Immature natural killer cell (primary cell): ENCODE measurements at places on chromosomes 12 and 14. TPM values are rescaled to one million over a fixed set of nuclear protein-coding genes. Genes with fewer than 3 reads are reported as not detected.

PZP gene
- polyA plus RNA-seq = 0.22 TPM

DNA sequence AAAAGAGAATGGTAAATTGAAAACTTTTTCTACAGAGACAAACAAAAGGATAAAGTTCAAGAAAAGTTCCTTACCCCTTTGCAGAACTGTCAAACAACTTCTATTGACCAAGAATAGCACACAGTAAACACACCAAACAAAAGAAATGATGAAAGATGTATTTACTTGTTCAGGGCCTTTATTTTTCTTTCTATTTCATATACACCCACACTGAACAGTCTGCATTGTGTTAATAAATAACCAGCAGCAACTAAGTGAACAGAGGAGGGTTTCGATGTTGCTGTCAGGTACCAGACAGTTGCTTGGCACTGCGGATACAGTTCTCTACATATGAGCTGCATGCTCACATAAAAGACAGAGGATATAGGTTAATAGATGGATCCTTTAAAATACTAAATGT lies 122.1 kb downstream of the SOX5 start:
- no peak overlapping the region for H3K4me3 ChIP-seq
- no peaks in the 10 kb centered on the region for H3K27me3 ChIP-seq
- no peak overlapping the region for H3K27ac ChIP-seq
- no peaks in the 10 kb centered on the region for H3K36me3 ChIP-seq
- DNase-seq = no peak

DNA sequence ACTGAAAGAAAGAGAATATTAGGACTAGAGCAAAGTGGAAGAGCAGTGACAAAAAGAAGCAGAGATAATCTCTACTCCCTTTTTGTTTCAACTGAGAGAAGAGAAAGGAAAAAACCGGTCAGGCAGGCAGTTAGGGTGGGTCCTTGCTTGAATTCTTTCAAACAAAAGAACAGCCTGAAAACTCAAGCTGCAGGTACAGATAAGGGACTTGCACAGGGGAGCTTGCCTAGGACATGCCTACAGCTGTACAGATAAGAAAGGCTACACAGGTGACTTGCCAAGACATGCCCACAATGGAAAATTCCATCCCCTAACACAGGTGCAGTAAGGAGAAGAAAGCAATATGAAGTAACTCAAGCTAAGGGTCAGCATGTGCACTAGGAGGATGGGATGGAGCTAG lies 532.2 kb upstream of the MIS18BP1 start:
- DNase-seq = no peak
- no peaks in the 10 kb centered on the region for H3K27me3 ChIP-seq
- no peak overlapping the region for H3K27ac ChIP-seq
- H3K36me3 ChIP-seq = no peaks in the 10 kb centered on the region

GRCh38 chr12:46263140-46264016 lies 5.5 kb downstream of the SLC38A1 start:
- H3K27me3 ChIP-seq = no peaks in the 10 kb centered on the region
- H3K4me1 ChIP-seq = peaks cover 1% of the 10 kb centered on the region
- H3K27ac ChIP-seq = peak overlapping the region; percentile 85
- peak overlapping the region; percentile 59 for H3K4me3 ChIP-seq

DNA sequence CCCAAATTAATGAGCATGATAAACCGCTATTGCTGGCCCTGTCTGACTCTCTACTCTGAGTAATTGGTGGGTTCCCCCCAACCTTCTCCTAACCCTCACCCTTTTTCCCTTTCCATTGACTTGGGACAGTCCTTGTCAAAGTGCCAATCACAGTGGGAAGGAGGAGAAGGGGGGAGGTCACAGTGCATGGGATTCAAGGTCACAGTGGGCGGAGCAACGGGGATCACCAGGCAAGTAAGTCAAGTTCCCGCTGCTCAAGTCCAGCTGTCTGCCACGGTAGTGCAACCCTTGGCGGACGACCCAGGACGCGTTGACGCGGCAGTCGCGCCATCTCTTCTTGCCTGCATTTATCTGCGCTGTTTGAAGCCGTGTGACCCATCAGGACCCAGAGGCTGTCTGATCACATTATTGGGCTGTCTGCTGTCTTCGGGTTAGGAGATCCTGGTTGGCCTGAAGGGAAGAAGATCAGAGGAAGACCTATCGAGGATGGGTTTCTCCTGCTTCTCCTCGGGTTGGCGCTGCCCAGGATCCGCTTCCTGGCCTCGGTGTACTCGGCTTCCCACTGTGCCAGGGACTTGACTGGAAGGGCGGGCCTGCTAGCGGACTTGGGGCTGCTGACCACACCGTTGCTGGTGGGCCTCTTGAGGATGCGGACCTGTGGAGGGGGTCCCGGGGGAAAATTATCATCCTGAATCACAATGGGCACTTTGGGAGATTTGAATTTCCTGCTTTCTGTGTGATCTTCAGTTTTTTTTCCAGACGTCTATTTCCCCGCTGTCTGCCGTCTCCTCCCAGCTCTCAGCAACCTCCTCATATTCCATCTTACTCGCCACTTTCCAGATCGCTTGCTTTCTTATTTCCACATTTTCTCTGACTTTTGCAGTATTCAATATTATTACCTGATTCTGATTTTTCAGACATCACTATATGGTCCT lies 3.1 kb upstream of the MDM2 start:
- H3K36me3 ChIP-seq = peaks cover 10% of the 10 kb centered on the region
- peaks cover 22% of the 10 kb centered on the region for H3K27me3 ChIP-seq
- no peak overlapping the region for H3K27ac ChIP-seq

- H3K4me3 ChIP-seq = no peak overlapping the region
- H3K4me1 ChIP-seq = peaks cover 39% of the 10 kb centered on the region
- peaks cover 8% of the 10 kb centered on the region for H3K36me3 ChIP-seq
Observed at GRCh38 chr12:1790444-1790843, 29.9 kb upstream of the LRTM2 start.

DNA sequence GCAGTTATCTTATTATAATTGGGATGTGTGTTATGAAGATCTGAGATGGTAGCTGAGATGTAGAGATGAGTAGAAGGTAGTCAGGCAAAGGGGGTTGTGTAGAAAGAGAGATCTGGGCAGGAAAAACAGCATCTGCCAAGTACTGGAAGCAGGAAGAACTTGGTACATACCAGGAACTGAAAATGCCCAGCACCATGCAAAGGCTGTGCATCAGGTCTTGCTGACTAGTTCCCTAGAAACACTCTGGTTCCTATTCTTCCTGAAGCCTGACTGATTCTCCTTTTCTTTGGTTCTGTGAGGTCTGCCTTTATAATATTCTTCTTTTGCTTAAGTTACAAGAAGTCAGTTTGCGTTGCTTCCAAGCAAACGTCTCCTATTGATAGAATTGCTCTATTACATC lies 6.7 kb upstream of the NFATC4 start:
- H3K36me3 ChIP-seq = no peaks in the 10 kb centered on the region
- no peak overlapping the region for H3K4me3 ChIP-seq
- peaks cover 19% of the 10 kb centered on the region for H3K27me3 ChIP-seq
- H3K4me1 ChIP-seq = peaks cover 10% of the 10 kb centered on the region
- no peak overlapping the region for H3K27ac ChIP-seq
- no peak for DNase-seq
